Fibroblast of villous mesenchyme (primary cell): ENCODE measurements at places on chromosomes 7 and 10.

DNA sequence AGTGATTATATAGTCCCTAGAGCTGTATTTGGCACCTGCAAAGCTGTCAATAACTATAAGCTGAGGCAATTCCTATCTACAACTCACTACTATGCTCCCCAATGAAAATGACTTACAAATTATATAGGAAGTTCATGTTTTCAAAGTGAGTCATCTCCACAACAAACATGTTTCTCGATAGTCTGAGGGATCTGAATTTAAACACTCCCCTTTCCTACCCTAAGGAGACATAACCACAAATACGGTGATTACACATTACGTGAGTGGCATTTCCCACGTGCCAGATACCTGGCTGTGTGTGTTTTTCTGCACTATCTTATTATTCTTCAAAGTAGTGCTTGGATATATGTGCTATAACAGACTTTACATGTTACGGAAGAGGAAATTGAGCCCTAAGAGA lies 122.5 kb upstream of the C1QL3 start:
- peak; percentile 44 for DNase-seq

GRCh38 chr7:78178319-78178718 lies 379.7 kb downstream of the PHTF2 start:
- peak; percentile 46 for DNase-seq

DNA sequence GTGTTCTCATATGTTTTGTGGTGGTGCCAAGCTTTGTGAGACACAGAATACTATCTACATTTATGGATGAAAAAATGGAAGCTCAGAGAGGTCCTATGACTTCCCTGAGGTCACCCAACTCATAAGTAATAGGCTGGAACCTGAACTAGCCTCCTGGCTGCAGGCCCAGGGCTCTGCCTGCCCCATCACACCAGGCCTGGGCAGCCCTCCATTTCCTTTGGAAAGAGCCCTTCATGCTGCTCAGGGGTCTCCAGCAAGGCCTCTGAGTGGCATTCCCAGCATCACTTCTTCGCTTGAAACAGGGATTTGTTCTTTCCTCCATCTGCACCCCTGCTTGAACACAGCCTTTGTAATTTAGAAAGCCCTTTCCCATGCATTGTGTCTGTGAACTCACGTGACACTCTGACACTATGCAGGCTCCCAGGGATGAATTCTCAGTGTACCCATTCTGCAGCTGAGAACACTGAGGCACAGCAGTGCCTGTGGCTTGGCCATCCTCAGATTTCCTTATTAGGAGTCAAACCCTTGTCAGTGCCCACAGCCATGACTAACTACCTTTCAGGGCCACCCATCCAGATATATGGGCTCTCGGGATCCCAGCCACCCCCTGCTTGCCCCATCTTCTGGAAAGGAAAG lies 127.8 kb upstream of the PPIF start:
- peak; percentile 38 for DNase-seq

DNA sequence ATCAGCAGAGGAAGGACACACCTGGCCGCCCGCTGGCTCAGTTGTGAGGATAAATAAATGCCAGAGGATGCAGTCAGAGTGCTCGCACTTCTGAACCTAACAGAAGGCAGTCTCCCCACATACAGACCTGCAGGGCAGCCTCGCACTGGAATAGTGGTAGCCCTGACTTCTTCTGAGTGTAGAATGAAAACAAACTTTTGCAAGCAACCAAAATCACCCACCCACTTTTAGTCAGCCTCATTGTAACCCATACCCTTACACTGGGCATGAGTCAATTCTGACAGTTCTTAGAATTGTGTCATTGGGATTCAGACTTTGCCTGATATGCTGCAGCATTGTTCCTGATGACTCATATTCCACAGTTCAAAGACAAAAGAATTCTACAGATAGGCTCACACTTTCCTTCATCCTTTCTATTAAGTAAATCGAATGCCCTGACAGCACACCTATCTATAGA lies 167.0 kb upstream of the CDK1 start:
- peak; percentile 9 for DNase-seq

DNA sequence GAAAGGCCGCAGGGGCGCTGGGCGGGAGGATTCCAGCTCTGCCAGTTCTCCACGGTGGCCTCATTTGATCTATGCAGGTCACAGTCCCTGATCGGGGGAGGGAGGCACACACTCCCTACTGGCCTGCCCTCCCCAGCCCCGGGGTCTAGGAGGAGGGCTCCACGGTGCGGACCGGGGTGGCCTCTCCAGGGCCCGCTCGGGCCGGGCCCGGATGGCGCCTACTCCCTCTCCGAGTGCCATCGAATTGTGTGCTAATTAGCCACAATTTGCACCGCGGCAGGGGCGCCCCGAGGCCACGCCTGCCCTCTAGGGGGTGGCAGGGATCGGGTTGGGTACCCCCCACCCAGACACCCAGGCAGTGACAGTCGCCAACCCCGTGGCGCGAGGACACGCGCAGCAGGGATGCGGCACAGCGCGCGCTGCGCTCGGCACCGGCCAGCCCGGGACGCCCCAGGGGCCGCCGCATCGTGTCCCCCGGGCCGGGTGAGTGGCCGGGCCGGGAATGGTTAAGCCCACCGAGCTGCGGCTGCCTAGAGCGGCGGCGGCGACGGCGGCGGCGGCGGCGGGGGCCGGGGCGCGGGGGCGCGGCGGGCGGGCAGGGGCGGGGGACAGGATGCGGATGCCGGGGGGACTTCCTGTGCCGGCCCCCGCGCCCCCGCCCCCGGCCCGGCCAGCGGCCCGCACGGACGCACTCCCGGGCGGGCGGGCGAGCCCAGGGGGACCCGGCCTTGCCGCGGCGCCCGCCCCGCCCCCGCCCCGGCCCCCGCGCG lies at the start of gene ZNF853:
Gene ZNF853, plus strand, starts transcription at position 658 of the 770 bp plus-strand sequence. CDS start 565 bp downstream, outside the sequence.
- no peak for DNase-seq

- no peak for DNase-seq
These were observed 73.1 kb upstream of the CAMK2B start for GRCh38 chr7:44398511-44398911.

DNA sequence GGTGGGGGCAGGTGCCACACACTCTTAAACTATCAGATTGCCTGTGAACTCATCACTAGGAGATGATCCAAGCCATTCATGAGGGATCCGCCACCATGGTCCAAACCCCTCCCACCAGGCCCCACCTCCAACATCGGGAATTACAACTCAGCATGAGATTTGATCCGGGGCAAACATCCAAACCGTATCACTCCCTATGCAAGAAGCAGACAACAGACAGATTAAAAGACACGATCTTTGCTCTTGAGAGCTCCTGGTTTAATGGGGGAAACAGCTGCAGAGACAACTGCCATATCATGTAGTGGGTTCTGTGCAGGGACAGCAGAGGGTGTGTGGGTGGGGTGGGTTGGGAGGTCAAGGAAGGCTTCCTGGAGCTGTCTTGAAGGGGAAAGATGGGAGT lies 123.6 kb downstream of the EMX2 start:
- DNase-seq = no peak

GRCh38 chr10:114271075-114271778 lies 32.2 kb downstream of the VWA2 start:
- no peak for DNase-seq

- DNase-seq = peak; percentile 89
These were observed 95.0 kb downstream of the VPS50 start for GRCh38 chr7:93327006-93327633.

DNA sequence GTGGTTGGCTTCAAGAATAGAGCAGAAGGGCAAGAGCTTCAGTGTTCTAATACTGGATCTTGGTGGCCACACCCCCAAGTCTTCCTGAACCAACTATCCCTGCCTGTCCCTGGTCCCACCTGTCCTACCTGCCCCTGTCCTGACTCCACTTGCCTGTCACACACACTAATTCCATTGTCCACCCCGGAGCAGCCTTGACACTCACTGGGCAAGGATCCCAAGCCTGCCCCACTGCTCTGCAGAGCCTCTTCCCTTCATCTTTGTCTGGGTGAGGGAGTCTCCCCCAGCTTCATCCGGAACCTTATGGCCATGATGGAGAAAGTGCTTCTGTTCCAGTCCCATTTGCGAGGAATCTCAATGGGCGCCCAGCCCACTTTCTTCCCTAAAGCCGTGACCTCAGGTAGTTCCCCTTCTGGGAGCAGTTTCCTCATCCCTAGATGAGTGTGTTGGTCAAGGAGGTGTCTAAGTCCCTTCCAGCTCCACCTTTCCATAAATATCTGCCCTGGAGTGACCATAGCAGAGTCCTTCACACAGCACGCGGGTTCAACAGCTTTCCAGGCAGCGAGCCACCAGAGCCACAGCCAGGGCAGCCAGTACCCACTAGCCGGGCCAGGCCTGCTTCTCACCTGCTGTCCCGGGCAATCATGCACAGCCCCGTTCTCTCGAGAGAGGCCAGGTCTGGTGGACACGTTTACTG lies 61.5 kb downstream of the VIPR2 start:
- DNase-seq = no peak

DNA sequence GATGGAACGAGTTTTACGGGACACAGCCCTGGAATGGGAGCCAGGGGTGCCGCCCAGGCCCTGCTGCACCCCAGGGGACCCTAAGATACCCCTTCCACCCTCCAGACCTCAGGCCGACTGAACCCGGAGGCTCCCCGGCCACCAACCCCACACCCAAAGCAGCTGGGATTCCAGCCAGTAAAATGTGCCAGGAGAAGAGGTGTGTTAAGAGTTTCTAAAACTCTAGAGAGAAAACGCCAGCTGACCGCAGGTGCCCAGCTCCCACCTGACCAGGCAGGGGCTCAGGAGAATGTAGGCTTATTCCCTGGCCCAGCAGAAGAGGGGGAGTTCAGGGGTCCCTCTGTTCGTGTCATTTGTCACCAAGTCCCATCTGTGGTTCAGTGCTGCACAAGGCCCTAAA lies 17.5 kb downstream of the NUDT1 start:
- no peak for DNase-seq

GRCh38 chr10:25820472-25820871 lies 113.6 kb upstream of the MYO3A start:
- DNase-seq = no peak

DNA sequence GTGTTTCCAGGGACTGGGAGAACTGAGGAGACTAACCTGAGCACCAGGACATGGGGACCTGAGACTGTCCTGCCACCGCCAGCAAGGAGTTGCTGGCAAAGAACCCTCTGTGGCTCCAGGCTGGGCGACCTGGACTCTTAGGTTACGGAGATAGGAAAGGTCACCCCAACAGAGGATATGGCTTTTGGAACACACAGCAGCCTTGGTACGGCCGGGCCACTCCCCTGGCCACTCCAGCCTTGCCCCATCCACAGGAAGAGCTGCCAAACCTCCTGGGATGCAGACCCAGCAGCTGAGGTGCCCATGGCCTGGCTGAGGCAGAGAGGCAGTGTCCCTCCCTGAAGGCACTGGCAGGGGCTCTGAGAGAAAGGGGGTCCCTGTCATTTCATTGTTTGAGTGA lies 137.8 kb downstream of the OAT start:
- no peak for DNase-seq

GRCh38 chr7:131122394-131122793 lies 205.3 kb upstream of the MKLN1 start:
- DNase-seq = no peak

DNA sequence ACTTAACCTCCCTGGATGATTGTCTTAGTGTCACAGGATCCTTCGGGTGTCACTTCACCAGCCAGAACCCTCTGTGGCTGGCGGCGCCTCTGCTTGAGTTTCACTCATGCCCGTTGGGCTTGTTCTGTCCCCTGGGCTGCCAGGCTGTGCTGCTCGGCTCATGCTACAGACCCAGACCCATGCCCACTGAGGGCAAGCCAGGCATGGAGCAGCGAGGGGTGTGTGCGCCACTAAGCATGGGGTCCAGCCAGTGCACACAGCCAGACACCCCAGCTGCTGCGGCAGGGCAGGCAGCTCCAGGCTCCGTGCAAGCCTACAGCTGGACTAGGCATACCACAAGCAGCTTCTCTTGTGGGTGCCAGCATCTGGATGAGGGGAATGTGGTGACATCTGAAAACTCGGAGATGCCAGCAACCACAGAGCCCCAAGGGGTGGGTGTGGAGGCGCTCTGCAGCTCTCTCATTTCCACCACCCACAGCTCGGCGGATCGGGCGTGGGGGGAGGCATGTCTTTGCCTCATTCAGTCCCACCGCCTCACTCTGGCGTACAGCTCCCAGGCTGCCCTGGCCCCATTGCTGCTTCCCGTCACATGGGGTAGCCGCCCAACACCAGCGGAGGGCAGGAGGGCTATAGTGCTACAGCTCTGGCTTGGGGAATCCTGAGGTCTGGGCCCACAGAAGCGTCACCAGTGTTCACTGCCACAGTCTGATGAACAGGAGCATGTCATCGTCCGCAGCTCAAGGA lies 269.6 kb upstream of the LRGUK start:
- DNase-seq = no peak

- DNase-seq = peak; percentile 50
These were observed 25.5 kb downstream of the GTF2IRD1 start for GRCh38 chr7:74479066-74479781.

GRCh38 chr10:118308664-118309063 lies 33.5 kb downstream of the FAM204A start:
- DNase-seq = no peak

GRCh38 chr10:77492368-77492994 lies 145.1 kb downstream of the KCNMA1 start:
- DNase-seq = no peak

DNA sequence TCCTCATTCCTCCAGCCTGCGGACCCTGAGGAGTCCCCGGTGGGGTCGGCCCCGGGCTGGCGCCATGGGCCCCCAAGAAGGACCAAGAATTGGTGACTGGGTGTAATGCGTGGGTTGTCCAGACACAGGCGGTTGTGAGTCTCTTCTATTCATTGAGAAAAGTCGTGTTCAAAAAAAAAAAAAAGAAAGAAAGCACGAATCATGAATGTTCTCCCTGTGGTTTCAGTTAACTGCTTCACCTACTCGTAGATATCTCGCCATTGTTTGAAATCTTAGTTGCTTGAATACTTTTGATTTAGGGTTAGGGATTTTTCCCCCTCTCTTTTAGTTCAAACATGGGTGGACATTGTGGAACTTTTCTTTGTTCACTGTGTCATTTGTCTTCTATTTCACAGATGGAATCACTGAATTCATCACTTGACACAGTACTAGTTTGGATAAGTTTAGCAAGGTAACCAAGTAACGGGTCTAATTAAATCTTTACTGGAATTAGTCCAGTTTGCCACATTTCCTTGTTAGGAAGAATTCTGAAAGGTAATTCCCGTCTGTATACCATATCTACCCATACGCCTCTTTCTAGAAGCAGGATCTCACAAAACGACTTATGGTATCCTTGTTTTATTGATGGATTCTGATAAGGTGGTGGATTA lies 775 bp downstream of the STARD3NL start:
- DNase-seq = peak; percentile 47

GRCh38 chr10:75663947-75664664 lies 232.7 kb downstream of the LRMDA start:
- DNase-seq = no peak

GRCh38 chr10:115829521-115830205 lies 443.3 kb downstream of the GFRA1 start:
- DNase-seq = peak; percentile 79

- DNase-seq = no peak
These were observed 253.8 kb downstream of the FZD1 start for GRCh38 chr7:91518058-91518457.

GRCh38 chr10:61356354-61356753 lies 96.8 kb downstream of the TMEM26 start:
- DNase-seq = peak; percentile 3

- no peak for DNase-seq
These were observed 227.2 kb downstream of the ELFN1 start for GRCh38 chr7:1897076-1897860.
